ENCODE measurements at places on chromosomes 7 and 10. TPM values are rescaled to one million over a fixed set of nuclear protein-coding genes. Genes with fewer than 3 reads are reported as not detected.

SLC16A9 gene
- 0.65 TPM for total RNA-seq

PTN gene
- total RNA-seq, result 1.6 TPM

CRHR2 gene
- not detected for total RNA-seq

UCN3 gene
- total RNA-seq, result not detected

FGFBP3 gene
- not detected for total RNA-seq

KIAA1217 gene
- 2.2 TPM for total RNA-seq

ZCWPW1 gene
- total RNA-seq, result 0.81 TPM

WEE2 gene
- total RNA-seq, result not detected

ANKRD2 gene
- not detected for total RNA-seq

CRYGN gene
- total RNA-seq, result not detected

MYO1G gene
- not detected for total RNA-seq

EN2 gene
- total RNA-seq, result not detected

RPEL1 gene
- total RNA-seq, result under 0.01 TPM

WIPF3 gene
- not detected for total RNA-seq

MOGAT3 gene
- not detected for total RNA-seq

PLA2G12B gene
- total RNA-seq, result not detected

NEURL1 gene
- not detected for total RNA-seq

PIK3CG gene
- total RNA-seq, result under 0.01 TPM

DYNC1I1 gene
- total RNA-seq, result 0.81 TPM

GRID2IP gene
- total RNA-seq, result not detected

NCF1 gene
- not detected for total RNA-seq

LRRD1 gene
- not detected for total RNA-seq

PPP1R17 gene
- total RNA-seq, result not detected

OR2A25 gene
- total RNA-seq, result not detected

CCL24 gene
- not detected for total RNA-seq

SPDYE16 gene
- not detected for total RNA-seq

ST8SIA6 gene
- not detected for total RNA-seq

BAMBI gene
- total RNA-seq, result 64.5 TPM

TMEM229A gene
- 2.1 TPM for total RNA-seq

UBN2 gene
- 2.3 TPM for total RNA-seq

GPNMB gene
- total RNA-seq, result 17.7 TPM

ARPC1B gene
- total RNA-seq, result 262 TPM

CTNNA3 gene
- total RNA-seq, result not detected

OR13A1 gene
- total RNA-seq, result not detected

GIMAP7 gene
- not detected for total RNA-seq

NRP1 gene
- 118 TPM for total RNA-seq

RBP3 gene
- not detected for total RNA-seq

C7orf33 gene
- total RNA-seq, result not detected

LRRTM3 gene
- total RNA-seq, result not detected
